ENCODE measurements at places on chromosomes 12 and 14.

DNA sequence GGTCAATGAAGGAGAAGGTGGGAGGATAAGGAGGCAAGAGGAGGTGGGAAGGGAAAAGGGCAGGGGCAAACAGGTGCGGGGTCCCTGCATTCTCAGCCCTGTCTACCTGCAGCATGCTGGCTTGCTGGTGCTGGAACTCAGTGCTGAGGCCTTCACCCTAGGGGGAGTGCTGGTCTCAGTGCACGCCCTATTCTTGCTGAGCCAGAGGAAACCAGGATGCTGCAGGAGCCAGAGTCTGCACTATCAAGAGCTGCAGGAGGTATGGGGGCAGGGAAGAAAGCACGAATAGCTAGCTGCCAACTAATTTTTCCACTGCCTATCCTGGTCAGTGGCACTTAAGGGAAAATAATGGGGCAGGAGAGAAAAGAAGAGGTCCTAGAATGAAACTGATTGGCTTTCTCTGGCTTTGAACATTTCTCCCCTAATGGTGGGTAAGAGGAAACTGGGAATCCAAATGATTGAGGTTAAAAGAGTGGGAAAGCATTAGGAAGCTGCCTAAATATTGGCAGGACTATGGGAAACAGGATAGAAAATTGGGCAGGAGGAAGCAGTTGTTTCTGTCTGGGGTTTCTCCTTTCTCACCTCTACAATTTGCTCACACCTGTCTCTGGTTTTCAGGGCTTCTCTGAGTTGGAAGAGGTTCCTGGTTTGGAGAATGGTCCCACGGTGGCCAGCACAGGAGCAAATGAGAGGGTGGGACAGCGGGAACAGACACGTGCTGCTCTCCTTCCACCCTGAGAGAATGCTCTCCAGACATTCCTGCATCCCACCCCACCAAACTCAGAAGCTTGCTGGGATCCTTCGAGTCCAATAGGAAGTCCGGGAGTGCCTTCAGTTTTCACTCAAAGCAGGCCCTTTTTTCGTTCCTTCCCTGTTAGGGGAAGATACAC is 1.9 kb downstream of the TMEM253 start:
- DNase-seq, result peak; percentile 79

DNA sequence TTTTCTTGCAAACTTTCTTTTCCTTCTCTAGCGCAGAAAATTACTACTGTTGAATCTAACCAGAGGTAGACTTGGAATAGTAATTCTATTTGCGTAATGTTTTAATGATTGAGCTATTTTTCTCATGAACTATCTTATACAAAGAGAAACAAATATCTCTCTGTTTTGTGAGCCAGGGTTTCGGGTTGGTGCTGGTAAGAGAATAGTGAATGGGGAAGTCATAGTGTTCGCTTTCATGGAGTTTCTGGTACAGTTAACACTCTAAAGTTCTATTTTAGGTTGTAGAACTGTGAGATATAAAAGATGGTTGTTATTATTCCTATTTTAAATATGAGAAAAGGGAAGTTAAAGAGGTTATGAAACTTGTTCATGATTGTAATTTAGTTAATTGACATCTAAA is 6.6 kb downstream of the CLEC1B start:
- DNase-seq, result no peak

- DNase-seq, result no peak
These were observed 34.4 kb downstream of the WBP11 start for GRCh38 chr12:14768823-14769405.

- DNase-seq, result no peak
These were observed 14.0 kb upstream of the CRADD start for GRCh38 chr12:93663006-93663728.

DNA sequence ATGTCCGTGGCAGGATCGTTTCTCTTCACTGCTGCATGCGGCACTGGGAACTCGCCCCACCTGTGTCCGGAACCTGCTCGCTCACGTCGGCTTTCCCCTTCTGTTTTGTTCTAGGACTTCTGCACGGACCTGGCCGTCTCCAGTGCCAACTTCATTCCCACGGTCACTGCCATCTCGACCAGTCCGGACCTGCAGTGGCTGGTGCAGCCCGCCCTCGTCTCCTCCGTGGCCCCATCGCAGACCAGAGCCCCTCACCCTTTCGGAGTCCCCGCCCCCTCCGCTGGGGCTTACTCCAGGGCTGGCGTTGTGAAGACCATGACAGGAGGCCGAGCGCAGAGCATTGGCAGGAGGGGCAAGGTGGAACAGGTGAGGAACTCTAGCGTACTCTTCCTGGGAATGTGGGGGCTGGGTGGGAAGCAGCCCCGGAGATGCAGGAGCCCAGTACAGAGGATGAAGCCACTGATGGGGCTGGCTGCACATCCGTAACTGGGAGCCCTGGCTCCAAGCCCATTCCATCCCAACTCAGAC is 1.2 kb downstream of the FOS start:
- no peak for DNase-seq

GRCh38 chr12:29147731-29148595 is 1.1 kb upstream of the FAR2 start:
- peak; percentile 27 for DNase-seq

GRCh38 chr14:64841121-64841651 is 38.5 kb downstream of the SPTB start:
- peak; percentile 77 for DNase-seq
